GM23248 (cell line): ENCODE measurements at places on chromosomes 1 and 21. TPM values are rescaled to one million over a fixed set of nuclear protein-coding genes. Genes with fewer than 3 reads are reported as not detected.

DNA sequence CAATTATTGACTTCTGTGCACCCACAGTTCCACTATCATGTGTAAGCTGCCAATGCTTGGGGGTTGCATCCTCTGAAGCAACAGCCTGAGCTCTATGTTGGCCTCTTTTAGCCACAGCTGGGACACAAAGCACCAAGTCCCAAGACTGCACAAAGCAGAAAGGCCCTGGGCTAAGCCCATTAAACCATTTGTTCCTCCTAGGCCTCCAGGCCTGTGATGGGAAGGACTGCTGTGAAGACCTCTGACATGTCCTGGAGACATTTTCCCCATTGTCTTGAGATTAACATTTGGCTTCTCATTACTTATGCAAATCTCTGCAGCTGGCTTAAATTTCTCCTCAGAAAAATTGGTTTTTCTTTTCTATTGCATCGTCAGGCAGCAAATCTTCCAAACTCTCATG lies 123.7 kb upstream of the DEPDC1 start:
- DNase-seq, result no peak

The APP gene
- total RNA-seq, result 276 and 292 TPM in 2 replicates

GRCh38 chr1:199303035-199303434 lies 664.2 kb downstream of the PTPRC start:
- no peak for DNase-seq

DNA sequence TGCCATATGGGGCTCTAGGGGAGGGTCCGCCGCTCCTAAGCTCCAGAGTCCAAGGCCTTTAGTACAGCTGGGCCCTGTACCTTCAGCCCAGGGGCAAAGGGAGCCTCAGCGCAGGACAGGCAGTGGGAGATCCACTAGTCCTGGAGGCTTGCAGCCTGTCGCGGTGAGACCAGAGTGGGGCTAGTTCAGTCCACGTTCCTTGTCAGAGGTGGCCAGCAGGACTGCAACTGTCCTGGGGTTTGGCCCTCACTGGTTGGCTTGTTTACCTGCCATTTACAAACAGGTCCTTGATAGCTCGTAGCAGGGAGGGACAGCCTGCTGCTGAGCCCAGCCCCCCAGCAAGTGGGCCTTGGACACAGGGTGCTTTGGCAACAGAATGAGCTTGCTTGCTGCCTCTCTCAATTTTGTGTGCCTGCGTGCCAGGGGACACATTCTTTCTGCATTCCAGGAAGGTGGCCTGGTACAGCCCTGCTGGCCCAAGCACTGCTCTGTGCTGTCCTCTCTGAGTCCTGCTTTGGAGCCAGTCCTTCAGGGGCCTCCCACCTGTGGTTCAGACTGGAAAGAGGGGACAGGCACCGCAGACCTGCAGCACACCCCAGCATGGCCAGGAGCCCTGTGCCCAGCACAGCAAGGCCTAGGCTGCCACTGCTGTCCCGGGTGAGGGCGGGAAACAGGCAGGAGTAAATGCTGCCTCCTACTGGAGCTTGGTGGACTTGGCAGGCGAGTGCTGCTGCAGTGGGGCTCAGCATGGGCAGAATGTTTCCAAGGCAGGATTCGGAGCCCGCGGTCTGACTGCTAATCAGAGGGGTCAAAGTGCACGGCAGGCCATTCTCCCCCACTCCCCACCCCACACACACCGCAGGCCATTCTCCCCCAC lies 15.2 kb downstream of the H6PD start:
- peak; percentile 71 for DNase-seq

DNA sequence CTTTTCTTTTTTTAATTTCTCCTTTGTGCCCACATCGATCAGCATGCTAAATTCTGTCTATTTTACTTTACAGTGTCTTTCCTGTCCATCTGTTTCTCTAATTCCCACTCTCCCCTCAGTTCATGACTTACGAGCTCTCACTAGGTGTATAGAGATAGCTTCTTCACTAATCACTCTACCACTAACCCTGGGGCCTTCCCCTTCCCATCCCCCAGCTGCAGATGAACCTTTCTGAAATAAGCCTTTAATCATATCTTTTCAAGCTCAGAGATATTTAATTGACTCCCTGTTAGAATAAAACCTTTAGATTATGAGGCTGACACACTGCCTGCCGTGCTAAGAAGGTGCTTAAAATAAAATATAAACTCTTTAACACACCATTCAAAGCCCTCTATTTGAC lies 66.3 kb upstream of the BMP8A start:
- DNase-seq, result no peak

- DNase-seq, result no peak
These were observed 17.6 kb upstream of the TSHB start for GRCh38 chr1:115012006-115012405.

The FNBP1L gene
- total RNA-seq, result 22.4 and 22.6 TPM in 2 replicates

DNA sequence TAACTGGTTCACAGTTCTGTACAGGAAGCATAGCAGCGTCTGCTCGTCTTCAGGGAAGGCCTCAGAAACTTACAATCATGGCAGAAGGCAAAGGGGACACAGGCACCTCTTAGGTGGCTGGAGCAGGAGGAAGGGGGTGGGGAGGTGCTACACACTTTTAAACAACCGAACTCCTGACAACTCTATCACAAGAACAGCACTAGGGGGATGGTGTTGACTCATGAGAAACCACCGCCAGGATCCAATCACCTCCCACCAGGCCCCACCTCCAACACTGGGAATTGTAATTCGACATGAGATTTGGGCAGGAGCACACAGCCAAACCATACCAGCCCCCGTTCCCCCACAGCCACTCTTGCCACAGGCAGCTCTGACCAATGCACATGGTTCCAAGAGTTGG lies 306.3 kb upstream of the POU3F1 start:
- no peak for DNase-seq

GRCh38 chr21:30333736-30334135 lies 3.8 kb downstream of the KRTAP27-1 start:
- no peak for DNase-seq

The OLIG1 gene
- total RNA-seq, result not detected in 2 replicates

The TCHH gene
- 0.22 TPM in 1 of 2 replicates, not detected in the other for total RNA-seq

The CATSPER4 gene
- total RNA-seq, result not detected in 2 replicates

DNA sequence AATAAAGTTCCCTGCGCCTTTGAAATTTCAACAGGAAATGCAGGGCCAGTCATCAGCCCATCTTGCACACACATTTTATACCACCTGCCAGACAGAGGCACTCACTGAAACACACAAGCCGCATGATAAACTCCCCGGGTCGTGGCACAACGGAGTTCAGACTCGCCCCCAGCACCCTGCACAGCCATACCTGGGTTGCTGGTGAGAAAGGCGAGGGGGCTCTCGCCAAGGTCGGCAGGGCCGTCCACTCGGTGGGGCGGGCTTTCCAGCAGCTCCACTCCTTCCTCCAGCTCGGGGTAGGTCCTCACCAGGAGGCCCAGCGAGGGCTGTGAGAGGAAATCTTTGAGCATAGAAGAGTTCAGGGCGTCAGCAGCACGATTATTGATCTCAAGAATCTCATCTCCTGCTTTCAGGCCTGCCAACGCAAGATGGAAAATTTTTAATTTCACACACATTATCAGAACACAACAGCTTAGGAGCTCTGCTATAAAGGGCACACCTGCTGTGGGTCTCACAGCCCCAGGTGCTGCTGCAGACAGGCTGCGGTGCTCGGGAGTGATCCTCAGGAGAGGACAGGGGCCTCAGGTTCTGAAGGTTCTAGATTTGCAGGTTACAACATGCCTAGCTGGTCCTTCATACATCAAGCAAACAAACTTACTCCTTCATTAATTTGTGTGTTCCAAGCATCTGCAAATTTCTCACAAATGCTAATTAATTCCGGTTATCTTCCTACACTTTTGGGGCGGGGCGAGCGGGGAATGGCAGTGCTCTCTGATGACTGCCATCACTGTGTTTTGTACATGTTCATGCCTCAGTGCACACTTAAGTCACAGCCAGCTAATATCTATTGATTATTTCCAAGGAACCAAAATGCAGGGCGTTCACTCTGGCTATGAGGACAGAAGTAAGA lies 144.2 kb upstream of the KRTAP19-8 start:
- no peak for DNase-seq

The FMO3 gene
- total RNA-seq, result not detected in 2 replicates

DNA sequence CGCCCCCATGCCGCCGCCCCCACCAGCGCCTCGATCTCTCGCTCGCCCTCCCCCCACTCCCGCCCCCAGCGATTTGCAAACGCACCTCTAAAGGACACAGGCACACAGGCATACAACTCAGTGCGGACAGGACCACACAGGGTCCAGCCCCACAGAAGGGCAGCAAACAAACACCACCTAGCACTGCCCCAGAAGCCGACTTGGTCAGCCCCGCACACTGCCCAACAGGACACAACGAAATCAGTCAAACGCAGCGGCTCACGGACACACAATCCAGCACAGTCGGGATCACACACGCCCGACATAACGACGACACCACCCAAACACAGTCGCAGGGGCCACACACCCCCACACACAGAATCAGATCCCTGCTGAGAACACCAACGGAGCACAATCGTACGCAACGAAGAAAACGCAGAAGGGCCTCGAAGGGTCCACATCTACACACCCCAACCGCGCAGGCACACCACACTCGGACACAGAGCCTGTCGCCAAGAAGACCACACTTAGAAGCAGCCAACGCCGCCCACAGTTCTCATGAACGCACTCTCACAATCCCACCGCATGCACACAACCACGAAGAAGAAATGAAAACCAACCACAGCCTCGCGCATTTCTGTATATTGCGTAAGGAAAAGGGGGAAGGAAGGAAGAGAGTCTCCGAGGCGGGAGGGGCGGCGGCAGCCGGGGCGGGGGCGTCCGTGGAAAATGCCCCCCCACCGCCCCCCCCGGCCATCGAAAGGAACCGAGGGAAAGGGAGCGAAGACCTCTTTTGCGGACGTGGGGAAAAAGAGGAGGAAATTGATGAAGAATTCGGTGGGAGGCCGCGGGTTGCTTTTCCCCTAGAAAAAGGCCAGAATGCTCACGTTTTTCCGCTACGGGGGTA lies 481 bp downstream of the TAL1 start:
- peak; percentile 41 for DNase-seq

GRCh38 chr1:91836331-91837040 lies 49.5 kb downstream of the TGFBR3 start:
- no peak for DNase-seq

DNA sequence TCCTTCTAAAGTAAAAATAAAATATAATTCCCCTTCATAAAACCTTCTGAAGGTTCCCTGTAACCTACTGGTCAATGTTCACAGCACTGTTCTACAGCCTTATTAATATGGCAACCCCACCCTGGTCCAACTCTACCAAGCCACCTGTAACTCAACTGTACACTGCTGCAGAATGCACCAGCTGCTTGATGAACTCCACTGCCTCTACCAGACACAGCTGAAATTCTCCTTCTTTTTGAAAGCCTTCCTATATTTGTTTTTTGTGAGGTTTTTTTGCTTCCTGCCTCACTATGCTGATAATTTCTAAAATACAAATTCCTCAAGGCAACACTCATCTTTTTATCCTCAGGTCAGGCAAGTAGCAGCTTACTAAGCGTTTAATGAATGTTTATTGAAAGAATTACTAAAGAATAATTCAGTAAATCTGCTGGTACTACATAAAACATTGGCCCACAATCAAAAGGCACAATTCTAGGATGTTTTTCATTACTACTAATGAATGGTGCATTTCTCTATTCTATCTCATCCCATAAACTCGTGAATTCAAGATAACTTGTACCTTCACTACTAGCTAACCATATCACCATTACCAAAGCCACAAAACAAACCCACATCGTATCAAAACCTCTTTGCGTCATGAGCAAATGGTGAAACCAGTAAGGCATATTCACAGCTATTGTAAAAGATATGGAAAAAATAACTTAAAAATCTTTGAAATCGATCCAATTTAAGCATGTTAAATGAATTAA lies 2.4 kb downstream of the SSX2IP start:
- peak; percentile 65 for DNase-seq

The CFHR3 gene
- not detected in 2 replicates for total RNA-seq
